Thoracic aorta endothelial cell (primary cell): ENCODE measurements at places on chromosomes 5 and 9. TPM values are rescaled to one million over a fixed set of nuclear protein-coding genes. Genes with fewer than 3 reads are reported as not detected.

Gene ZFP2
- total RNA-seq: 0.22 and 0.27 TPM in 2 replicates

Gene PHF24
- not detected in 2 replicates for total RNA-seq

Gene EFNA5
- 23.8 and 25.8 TPM in 2 replicates for total RNA-seq

Gene ARID3C
- total RNA-seq: 0.07 TPM in 1 of 2 replicates, not detected in the other

Gene PRSS3
- 24.4 and 24.7 TPM in 2 replicates for total RNA-seq
